ENCODE measurements at places on chromosomes 16 and 17.
A peak's percentile ranks its signal among the peaks of the same experiment; 100 is the strongest.

GRCh38 chr17:48368352-48368908 is 61.6 kb downstream of the SKAP1 start:
- no peak for DNase-seq

GRCh38 chr17:39513309-39513708 is 52.0 kb downstream of the CDK12 start:
- no peak for DNase-seq

DNA sequence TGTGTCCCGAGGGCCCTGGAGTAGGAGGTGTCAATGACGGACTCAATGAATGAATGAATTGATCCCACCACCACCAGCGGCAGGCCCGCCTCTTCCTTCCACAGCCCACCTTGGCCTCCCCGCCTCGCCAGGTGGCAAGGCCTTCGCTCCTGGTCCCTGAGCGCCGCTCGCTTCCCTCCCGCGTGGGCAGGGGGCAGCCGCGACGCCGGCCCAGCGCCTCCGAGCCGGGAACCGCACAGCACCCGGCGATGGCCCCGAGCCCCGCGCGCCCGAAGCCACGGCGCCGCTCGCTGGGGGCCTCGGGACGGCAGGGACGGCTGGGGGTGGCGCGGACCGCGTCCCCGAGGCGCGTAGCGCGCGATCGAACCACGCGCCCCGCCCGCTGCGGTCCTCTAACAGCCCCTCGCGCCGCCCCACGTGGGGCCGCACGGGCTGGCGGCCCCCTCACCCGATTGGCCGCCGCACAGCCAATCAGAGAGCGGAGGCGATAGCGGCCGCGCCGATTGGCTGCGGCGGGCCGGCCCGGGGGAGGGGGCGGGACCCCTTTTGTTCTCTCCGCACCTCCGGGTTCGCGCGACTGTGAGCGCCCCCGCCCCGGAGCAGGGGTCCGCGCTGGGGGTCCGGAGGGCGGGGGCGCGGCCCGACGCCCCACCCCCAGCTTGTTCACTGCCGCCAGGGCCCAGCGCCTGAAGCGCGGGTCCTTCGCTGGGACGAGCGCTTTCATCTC is 31.4 kb downstream of the ACTG1 start:
- peak; percentile 26 for DNase-seq

GRCh38 chr16:85252461-85252860 is 140.2 kb upstream of the CIBAR2 start:
- DNase-seq: no peak
